Activated T-cell treated with anti-CD3 and anti-CD28 coated beads, Interleukin-2, amount 50 U/mL, for 4 hours (primary cell): ENCODE measurements at places on chromosomes 3 and 15. TPM values are rescaled to one million over a fixed set of nuclear protein-coding genes. Genes with fewer than 3 reads are reported as not detected.

DNA sequence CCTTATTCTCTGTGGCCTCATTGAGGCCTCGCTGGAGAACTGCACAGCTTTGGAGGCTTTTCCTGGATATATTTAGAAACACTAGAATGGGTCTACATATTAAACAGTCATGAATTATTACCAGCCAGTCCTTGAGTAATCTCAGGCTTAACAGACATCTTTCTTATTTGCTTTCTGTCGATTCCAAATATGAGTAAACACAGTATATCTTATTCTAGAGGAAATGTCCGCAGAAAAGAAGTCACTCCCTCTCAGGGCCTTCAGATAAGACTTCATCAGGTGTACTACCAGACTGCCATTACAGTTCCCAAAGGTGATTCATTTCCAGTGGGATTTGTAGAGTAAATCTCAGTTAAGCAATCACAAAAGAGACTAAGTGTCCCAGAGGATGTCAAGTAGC lies 310.7 kb downstream of the RBMS3 start:
- no peak for DNase-seq

The ZBTB38 gene
- total RNA-seq: 22.5 TPM

- no peak for DNase-seq
Observed at GRCh38 chr3:147361454-147362420, 44.6 kb downstream of the ZIC4 start.

The SYNM gene
- total RNA-seq: 0.53 TPM

GRCh38 chr15:70259028-70259424 lies 161.3 kb upstream of the TLE3 start:
- peak; percentile 52 for DNase-seq

GRCh38 chr3:79081335-79081734 lies 686.5 kb downstream of the ROBO1 start:
- DNase-seq: no peak

GRCh38 chr3:105274958-105275357 lies 91.8 kb upstream of the ALCAM start:
- DNase-seq: no peak
